Stimulated activated CD4-positive, alpha-beta T cell treated with anti-CD3 and anti-CD28 coated beads, Interleukin-2, amount 100 ng/mL, for 4 hours (primary cell): ENCODE measurements at places on chromosomes 2 and 18.

- no peak for DNase-seq
Observed at GRCh38 chr2:238518172-238518820, 91.6 kb downstream of the ASB1 start.

DNA sequence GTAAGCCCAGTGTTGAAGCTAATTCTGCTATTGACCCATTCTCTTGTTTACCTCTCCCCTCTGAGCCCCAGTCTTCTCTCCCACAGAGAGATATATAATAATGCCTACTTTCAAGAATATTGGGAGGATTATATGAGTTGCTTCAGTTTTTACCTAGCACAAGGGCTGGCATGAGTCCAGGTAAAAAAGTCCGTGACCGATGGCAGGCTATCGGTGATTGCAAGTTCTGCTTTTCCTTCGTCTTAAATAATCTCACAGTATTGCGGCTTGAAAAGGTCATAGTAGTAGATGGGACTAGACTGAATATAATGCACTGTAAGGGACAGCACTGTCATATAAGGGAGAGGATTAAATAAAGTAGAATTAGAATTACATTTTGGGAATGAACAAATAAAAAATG is 77.6 kb downstream of the KIF5C start:
- no peak for DNase-seq

GRCh38 chr18:22342625-22343024 is 75.1 kb downstream of the CTAGE1 start:
- DNase-seq: no peak

DNA sequence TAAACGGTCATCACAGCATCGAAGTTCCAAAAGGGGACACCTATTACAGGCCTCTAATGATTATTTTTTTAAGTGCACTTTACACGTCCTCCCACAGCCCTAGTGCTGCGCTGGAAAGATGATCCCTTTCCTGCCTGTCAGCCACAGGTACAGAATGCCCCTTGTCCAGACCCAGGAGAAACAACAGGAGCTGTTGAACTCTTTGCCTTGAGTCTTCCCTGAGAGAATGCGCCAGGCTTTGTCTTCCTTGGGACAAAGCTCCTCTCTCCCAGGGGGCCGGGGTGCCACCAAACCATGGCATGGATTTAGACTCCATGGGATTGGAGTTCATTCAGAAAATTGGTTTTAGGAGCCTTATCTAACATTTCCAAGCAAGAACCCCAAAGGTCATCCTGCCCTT is 319.0 kb upstream of the SOX11 start:
- no peak for DNase-seq

- no peak for DNase-seq
Observed at GRCh38 chr18:55088561-55088960, 129.3 kb upstream of the CCDC68 start.

GRCh38 chr2:131044075-131044756 is 49.0 kb downstream of the FAM168B start:
- DNase-seq: no peak

- DNase-seq: no peak
Observed at GRCh38 chr2:25543-25942, 20.8 kb downstream of the FAM110C start.

GRCh38 chr2:75612108-75612861 is 34.3 kb upstream of the MRPL19 start:
- DNase-seq: no peak

DNA sequence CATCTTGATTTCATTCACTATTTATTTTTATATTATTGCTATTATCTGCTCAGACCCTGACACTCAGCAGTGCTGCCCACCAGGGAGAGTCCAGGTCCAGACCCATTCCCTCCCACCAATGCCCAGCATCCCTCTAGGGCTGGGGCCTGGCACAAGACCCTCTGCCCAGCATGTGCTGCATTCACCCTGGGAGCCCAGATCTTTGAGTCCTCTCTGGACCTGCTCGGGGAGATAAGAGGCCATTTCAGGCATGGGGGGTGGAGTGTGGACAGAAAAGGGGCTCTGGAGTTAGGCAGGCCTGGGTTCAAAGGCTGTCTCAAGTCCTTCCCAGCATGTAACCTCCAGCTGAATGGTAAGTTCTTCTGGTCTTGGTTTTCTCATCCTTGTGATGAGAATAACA is 209.6 kb downstream of the CYP26B1 start:
- no peak for DNase-seq

DNA sequence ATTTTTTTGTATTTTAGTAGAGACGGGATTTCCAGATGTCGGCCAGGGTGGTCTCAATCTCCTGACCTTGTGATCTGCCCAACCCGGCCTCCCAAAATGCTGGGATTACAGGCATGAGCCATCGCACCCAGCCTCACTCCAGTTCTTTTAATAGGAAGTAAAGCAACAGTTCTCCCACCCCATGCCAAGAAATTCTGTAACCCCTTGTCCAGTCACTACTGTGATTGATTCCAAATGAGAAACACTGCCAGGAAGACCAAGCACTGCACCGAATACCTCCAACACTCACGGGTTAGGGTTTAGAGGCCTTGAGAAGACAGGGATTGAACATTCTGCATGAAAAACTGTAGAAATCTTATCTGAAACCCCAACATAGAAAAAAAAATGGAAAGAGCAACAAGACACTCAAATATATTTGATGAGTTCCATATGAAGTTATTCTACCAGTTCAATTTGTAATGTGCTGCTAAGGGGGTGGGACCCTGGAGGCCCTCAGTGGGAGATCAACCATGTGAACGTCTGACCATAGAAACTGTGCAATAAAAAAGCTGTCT is 48.2 kb upstream of the BIN1 start:
- no peak for DNase-seq
